Right kidney (tissue), 9 donors: ENCODE measurements at places on chromosomes 7 and 10.

GRCh38 chr10:70137927-70138883, 5.6 kb upstream of the AIFM2 start:
- DNase-seq = no peak

GRCh38 chr10:43068471-43069210, 8.2 kb upstream of the RET start:
- no peak for DNase-seq

DNA sequence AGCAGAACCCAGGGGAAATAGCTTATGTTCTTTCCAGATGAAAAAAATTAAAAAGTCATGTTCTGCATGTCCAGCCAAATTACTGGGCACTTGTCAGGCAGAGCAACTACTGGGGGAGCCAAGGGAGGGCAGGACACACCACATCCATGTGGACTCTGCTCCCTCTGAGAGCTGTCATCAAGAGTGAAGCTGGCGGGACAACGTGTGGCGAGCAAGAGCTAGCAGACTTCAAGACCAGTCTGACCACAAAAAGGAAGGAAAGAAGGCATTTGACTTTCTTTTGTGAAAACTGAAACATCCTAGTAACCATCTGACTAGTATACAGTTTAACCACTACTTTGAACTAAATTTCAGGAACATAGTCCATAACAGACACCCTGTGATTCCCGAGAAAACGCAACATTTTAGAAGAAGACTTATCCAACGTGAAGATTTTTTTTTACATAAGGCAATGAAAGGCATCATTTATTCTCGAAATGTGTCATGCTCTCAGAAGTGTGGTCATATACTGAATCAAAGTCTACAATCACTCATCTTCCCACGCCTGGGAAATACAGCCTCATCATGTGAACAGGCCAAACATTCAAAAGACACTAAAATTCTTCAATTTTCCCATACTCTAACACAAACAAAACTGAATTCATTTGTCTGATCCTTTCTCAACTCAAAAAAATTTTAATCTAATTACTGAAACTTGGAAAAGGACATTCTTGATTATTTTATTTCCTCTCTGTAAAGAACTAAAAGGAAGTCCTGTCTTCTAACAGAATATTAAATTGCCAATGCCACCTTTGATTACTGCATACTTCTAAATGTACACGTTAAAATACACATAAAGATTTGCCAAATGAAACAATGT, 15.5 kb downstream of the CYTH3 start:
- DNase-seq = no peak

GRCh38 chr7:27389496-27389895, 146.9 kb downstream of the EVX1 start:
- no peak for DNase-seq

- no peak for DNase-seq
These were observed 4.2 kb downstream of the CYTH3 start for GRCh38 chr7:6268023-6268900.
